NCI-H187 (cell line): ENCODE measurements at places on chromosomes 5 and 9.

DNA sequence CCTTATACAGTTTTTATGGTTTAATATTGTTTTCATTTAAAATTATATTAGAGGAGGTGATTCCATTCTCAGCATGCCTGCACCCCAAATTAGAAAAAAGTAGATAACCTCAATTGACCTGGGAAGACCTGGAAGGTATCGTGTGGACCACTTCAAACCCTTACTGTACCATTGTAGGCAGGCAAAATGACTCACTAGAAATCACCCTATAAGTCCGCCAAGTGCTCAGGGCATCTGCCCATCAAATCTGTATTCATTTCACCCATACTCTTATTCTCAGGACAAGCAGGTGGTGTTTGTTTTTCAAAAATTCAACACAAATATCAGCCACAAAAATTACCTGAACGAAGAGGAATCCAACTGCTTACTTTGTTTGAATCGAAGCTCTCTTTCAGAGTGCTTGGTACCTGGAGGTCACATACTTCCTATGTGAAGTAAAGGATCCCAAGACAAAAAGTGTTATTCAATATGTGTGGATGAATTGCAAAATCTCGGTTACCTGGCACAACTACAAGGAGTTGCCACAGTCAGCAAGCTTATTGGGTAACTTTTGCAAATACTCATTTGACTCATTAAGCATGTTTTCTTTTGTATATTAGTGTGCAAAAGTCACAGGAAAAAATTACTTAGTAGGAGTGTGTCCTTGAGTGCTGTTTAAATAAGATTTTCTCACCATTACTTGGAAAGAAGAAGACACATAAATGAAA lies 216.2 kb downstream of the ENC1 start:
- DNase-seq: no peak

- no peak for DNase-seq
Observed at GRCh38 chr5:107840592-107840991, 169.9 kb upstream of the EFNA5 start.

- DNase-seq: no peak
Observed at GRCh38 chr5:56011835-56012234, 17.1 kb upstream of the IL6ST start.

DNA sequence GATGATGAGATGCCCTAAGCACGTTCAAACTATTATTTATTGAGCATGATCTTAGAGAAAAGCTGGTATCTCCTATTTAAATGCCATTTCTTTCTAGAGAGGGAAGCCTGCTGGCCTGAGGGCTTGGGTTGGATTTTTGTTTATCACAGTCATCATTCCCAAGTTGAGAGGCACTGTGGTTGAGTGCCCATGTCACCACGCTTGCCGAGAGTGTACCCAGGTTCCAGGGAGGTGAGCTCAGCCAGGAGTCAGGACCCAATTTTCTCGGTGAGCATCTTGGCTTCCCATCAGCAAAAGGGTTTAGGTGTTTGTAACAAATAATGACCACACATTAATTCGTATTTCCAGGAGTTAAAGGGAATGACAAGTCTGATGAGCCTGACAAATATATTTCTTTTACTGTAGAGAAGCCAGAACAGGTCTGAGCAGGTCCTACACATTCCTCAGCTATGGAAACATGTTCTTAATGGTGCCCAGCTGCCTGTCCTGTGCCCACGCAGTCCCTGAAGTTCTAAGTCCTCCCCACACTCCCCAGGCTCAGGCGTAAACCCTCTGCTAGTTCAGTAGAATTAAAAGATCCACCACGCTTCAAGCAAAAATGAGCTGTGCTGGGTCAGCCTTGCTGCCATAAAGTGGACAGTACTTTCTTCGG lies 258.9 kb upstream of the IRX2 start:
- DNase-seq: no peak

GRCh38 chr5:33721491-33722200 lies 170.1 kb downstream of the ADAMTS12 start:
- DNase-seq: no peak

GRCh38 chr5:61523997-61524396 lies 191.9 kb downstream of the ZSWIM6 start:
- no peak for DNase-seq

- DNase-seq: no peak
Observed at GRCh38 chr9:17723656-17724055, 144.8 kb downstream of the SH3GL2 start.

GRCh38 chr5:103690676-103691075 lies 128.1 kb upstream of the NUDT12 start:
- no peak for DNase-seq

GRCh38 chr5:88248094-88248493 lies 20.6 kb downstream of the TMEM161B start:
- no peak for DNase-seq

DNA sequence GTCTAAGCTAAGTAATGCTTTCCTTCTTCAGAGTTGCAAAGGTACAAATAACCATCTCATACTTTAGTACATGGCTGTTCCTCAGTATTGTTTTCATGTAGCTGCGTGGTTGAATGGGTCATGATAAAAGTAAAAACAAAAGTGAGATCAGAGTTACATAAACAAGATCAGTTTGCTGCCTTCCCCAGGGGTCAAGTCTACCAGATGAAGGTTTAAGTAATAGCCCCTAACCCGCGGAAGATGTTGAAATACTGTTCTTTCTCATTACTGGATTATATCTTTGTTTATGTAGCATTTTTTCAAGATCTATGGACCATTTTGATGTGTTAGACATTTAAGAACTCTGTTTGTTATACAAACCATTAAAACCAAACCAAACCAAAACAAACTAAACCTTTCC lies 34.1 kb upstream of the ARRDC3 start:
- no peak for DNase-seq

DNA sequence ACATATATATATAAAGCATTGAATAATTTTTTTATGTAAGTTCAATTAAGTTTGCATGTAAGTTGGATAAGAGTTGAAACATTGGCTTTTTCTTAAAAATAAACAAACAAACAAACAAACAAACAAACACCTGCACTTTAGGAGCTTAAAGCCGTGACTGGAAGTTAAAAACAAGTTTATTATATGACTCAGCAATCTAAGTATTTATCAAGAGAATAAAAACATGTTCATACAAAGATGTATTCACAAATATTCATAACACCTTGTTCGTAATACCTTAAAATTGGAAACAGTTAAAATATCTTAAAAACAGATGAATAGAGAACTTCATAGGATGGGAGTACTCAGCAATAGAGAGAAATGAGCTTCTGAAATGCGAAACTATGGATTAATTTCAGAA lies 61.5 kb upstream of the ANXA1 start:
- no peak for DNase-seq

DNA sequence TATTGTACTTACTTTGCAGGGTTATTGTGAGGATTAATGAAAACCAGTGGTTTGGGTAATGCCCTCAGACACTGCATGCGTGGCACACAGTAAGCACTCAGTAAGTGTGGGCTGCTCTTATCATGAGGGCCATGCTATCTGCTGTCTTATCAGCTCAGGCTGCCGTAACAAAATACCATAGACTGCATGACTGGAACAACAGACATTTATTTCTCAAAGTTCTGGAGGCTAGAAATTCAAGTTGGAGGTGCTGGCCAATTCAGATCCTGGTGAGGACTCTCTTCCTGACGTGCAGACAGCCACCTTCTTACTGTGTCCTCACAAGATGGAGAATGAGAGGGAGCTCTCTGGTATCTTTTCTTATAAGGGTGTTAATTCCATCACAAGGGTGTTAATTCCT lies 23.9 kb upstream of the SH3PXD2B start:
- DNase-seq: no peak

GRCh38 chr5:120605325-120606079 lies 141.4 kb downstream of the PRR16 start:
- no peak for DNase-seq

DNA sequence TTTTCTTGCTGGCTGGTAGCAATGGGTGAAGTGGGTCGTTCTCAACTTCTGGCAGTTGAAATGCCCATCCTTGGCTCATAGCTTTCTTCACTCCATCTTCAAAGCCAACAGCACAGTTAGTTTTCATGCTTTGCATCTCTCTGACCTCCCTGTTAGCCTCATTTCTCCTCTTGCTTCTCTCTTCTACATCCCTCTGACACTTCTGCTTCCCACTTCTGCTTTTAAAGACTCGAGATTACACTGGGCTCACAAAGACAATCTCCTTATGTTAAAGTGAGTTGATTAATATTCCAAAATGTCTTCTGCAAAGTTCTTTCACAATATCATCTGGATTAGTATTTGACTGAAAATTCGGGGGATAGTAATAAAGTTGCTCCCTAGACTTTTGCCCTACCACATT lies 684.8 kb upstream of the CCNG1 start:
- DNase-seq: no peak

DNA sequence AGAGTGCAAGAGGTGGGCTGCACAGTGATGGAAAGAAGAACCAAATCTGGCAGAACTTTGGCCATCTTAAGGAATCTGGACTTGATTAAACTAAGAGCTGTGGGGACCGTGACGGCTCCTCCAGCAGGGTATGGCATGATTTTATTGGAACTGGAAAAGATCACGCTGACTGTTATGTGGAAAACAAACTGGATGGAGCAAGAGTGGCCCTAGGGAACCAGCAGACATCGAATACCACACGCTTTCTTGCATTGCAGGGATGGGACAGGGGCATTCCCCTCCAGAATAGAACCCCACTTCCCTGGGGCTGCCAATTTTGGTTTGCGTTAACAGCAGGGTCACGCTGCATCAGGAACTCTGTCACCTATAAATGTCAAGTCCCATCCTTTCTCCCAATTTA lies 38.8 kb downstream of the INSYN2B start:
- no peak for DNase-seq

DNA sequence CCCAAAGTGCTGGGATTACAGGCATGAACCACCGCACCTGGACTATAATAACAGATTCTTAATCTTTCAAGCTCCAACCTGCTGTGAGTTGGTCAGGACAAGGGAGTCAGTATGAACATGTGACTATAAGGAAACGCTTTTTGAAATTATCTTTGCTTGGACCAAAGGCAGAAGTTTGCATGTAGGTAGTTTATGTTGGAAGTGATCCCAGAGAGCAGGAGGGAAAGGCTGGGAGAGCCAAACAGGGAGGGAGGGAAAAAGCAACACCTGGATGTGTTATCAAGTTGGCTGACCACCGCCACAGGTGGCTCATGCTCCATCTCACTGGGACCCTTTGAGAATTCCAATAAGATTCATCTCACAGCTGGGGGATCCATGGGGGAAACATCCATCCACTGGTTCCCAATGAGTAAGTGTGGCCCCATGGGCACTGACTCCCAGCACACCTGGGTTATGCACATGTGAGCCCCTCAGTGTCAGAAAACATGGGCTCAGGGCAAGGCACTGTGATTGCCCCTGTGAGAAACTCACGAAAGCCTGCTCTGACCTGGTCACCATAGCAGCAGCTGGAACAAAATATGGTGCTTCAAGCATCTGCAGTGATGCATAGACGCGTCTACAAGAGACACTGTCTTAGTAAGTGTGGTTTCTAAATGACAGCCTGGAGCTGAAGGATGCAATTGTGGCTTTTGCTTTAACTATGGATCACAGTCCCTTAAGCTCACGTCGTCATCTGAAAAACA lies 62.1 kb downstream of the ARSB start:
- no peak for DNase-seq

- no peak for DNase-seq
Observed at GRCh38 chr5:113204525-113205161, 228.0 kb downstream of the DCP2 start.

DNA sequence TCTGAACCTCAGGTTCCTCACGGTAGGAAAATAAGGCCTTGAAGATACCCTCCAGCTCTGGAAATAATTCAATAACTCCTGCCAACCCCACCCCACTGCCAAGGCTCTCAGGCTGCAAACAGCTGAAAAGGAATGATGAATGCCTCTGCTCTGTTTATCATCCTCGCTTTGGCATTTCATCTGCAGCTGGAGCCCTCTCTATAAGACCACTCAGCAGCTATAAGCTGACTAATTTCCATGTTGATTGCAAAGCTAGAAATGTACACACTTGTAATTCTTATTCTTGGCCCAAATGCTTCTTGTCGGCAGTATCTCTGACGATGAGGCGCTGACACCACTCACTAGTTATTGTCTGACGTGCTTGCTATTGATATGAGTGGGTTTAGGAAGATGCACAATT lies 408.4 kb upstream of the NMUR2 start:
- no peak for DNase-seq

- DNase-seq: no peak
Observed at GRCh38 chr5:147966326-147966725, 60.0 kb upstream of the C5orf46 start.

DNA sequence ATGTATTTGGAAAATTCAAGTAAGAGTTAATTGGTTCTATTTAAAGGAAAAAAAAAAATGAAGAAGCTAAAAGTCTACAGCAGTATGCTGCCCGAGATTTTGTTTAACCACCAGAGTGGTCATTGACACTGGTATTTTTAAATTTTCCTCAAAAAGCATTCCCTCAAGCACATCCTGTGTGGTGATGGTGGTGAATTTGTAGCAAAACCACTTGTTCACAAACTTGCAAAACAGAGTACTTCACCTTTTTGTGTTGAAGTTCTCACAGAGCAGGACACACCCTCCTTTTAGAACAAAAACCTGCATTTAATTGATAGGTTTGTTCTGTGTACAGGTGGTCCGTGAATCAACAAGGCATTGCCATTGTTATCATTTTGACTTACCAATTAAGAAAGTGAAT lies 374.2 kb downstream of the EFNA5 start:
- no peak for DNase-seq

DNA sequence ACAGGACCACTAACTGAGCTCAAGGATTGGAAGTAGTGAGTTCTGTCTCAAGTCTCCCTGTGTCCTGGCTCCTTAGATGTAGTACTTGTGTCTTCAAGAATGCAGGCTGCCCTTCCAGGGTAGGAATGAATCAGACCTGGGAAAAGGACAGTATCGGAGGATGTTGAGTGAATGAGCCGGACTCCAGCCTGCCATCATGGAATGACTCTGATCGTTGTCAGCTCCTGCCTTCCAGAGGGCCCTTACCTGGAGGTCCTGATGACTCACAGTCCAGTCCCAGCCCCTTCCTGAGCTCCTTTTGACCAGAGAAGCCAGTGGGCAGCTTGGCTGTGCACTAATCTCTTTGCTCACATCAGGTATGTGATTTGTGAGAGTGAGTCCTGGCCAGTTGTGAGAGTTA lies 161.1 kb downstream of the TRPM6 start:
- DNase-seq: no peak

- no peak for DNase-seq
Observed at GRCh38 chr9:123081824-123082223, 48.4 kb downstream of the GPR21 start.

DNA sequence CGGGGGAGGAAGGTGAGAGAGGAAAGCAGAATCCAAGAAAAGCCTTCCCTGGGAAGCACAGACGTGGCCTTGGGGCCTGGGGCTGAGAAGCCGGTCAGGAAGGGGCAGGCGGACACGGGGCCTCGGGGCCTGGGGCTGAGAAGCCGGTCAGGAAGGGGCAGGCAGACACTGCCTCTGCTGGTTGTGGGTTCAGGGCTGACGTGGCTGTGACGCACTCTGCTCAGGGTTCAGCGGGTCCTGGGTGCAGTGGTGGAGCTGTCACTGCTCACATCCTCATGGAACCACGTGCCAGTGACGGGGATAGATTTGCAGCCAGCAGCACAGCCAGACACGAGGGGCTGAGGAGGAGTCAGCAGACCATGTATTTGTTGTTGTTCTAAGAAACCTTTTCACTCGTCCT lies 12.8 kb downstream of the PAEP start:
- DNase-seq: no peak

GRCh38 chr9:89461265-89461664 lies 36.6 kb downstream of the SEMA4D start:
- DNase-seq: no peak
